ENCODE measurements at places on chromosomes 2 and 18.

GRCh38 chr2:223612501-223612900 is 10.3 kb upstream of the SCG2 start:
- no peak for DNase-seq

DNA sequence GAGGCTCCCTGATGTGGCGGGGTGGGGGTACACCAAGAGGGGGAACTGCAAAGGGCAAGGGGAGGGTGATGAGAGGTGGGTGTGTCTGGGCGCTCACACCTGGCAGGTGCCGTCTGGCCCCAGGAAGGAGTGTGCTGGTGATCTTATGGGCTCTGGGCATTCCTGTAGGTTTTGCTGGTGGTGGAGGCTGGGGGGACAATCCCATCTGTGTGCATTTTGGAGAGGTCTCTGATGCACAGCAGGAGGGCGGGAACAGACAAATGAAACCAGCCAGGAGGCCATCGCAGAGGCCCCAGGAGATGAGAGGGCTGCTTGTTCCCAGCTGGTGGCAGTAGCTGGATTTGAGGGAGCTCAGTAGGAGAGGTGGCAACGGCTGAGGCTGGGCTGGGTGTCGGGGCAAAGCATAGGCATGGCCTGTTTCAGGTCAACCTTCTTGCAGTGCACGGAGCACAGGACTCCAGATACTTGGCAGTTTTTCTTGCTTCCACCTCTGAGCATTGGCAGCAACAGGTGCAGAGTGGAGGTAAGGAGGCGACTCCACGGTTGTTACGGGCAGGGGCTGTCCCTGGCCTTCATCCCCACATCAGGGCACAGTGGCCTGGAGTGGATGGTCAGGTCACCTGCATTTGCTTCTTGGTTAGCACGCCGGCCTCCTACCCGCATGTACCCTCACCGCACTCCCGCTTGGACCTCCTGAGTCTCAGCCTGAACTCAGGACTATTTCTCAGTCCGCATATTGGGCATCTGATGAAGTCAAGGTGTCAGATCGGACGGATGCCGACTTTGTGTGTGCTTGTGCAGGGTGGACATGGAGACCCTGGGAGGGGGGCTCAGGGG is 194.2 kb upstream of the HDAC4 start:
- DNase-seq, result no peak

- no peak for DNase-seq
Observed at GRCh38 chr2:145160855-145161254, 640.9 kb upstream of the ZEB2 start.

GRCh38 chr18:49879271-49879580 is 65.9 kb upstream of the ACAA2 start:
- no peak for DNase-seq

GRCh38 chr18:64175432-64175831 is 26.5 kb upstream of the LINC00305 start:
- no peak for DNase-seq

DNA sequence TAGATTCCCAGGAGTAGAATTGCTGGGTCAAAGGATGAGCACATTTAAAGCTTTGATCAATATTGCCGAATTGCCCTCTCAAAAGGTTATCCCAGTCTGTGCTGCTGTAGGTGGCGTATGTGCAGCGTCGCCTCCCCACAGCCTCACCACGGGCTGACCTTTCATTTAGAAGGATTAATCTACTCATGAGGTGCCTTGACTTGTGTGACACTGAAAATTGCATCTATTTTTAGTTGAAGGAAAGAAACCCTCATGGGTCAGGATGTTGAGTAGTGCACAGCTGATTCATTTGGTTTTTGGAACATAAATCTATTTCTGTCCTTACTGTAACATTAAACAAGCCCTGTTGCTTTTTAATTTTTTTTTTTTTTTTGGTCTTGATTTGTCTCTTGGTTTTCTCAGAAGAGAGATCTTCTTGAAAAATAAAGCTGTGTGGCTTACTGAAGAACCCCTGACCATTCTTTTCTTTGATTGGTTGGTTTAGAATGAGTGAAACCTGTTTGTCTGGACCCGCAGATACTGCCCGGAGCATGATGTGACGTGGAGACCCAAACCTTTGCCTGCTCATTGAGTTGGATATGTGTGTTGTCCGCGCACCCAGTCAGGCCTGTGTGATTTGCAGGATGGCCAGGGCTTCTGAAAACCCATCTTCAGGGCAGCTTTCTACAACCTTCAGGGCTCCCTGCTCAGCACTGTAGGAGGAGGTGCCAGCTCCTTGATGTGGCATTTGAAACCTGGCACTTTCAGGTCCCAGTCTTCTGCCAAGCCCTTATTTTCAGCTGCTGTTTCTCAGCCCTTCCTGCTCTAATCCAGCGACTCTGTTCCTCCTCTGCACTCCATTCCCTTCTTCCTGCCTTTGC is 61.0 kb downstream of the LPIN1 start:
- DNase-seq, result peak; percentile 11

- peak; percentile 14 for DNase-seq
Observed at GRCh38 chr2:152825834-152826233, 107.4 kb downstream of the ARL6IP6 start.

GRCh38 chr2:164881524-164881923 is 39.9 kb upstream of the COBLL1 start:
- DNase-seq, result no peak

GRCh38 chr2:119772767-119773166 is 13.0 kb downstream of the PTPN4 start:
- no peak for DNase-seq

DNA sequence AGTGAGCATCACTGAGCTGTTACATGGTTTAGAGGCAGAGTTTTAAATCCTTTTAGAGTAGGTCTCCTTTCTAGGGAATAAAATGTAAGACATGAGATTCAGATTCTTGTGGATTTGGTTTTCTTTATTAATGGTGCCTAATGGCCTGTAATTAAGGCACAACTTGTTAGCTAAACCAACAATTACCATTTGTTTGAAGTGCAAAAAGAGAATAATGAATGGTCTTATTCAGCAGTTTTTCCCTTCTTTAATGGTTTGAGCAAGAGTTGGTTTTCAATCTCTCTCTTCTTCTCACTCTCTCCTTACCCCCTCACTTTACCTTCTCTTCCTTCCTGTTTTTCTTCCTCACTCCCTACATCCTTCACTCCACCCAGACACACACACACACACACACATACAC is 312.2 kb upstream of the TRIB2 start:
- no peak for DNase-seq

- DNase-seq, result no peak
Observed at GRCh38 chr2:71945603-71945959, 202.1 kb downstream of the CYP26B1 start.

GRCh38 chr18:78792094-78792493 is 187.5 kb upstream of the SALL3 start:
- DNase-seq, result no peak

DNA sequence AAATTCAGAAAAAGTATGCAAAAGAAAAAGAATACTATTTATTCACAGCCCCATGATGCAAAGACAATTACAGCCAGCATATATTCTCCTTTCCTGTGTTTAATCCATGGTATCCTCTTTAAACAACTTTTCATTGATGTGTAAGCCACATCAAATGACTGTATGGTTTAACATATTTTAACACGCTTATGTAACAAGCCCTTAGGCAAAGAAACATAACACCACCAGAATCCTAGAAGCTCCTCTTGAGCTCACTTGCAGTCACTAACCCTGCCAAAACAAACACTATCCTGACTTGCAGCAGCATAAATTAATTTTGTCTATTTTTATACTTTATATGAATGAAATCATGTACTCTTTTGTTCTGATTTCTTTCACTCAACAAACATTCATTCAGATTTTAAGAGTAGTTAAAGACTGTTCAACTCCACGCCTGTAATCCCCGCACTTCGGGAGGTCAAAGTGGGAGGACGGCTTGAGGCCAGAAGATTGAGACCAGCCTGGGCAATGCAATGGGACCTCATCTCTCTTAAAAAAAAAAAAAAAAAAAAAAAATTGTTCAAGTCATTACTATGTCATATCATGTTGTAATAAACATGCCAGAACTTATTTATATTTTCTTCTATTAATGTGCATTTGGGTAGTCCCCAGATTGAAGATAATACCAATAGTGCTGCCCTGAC is 226.3 kb downstream of the NBAS start:
- peak; percentile 39 for DNase-seq

DNA sequence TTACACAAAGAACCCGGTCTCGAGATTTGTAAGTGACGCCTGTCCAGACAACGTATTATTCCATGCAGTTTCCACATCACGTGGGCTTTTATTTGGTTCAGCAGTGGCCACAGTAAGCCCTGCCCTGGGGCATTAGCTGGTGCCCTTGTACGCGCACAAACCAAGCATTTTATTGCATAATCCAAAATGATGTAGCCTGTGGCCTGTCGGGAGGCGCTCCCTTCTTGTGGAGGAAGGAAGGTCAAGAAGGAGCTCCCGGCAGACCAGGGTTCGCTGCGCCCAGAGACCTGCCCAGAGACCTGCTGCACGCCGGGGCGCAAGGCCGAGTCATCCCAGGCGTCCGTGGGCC is 179.6 kb upstream of the ALKAL2 start:
- no peak for DNase-seq

- no peak for DNase-seq
Observed at GRCh38 chr2:48220501-48220900, 309.5 kb upstream of the STON1 start.

DNA sequence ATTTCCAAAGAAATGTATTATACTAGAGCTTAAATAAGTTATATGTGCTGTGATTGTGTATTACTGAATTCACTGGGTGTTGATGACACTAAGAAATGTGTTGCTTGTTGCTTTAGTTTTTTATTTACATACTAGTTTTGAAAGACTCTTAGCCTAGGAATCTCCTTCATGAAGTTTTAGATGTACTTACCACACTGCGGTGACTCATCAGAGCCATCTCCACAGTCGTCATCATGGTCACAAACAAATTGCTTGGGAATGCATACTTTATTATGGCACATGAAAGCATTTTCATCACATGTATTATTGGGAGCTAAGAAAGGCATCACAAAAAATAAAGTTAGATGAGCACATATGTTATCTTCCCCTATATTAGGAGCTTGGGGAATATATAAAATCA is 1624.2 kb downstream of the LRP1B start:
- DNase-seq, result peak; percentile 80

DNA sequence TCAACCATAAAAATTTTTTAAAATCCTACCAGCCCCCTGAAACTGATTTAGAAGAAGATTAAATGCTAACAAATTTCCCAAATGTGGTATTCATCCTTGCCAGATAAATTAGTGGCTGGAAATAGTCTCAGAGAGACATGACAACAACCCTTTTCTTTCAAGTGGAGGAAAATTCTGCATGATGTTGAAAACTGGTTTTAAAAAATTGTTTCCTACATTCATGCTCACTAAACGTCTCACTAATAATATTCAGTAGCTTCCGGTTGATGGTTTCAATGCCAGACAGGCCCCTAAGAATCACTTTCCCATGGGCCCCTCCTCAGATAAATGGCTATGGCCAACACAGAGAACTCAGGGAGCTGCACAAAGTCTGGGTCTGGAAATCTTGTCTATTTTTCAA is 43.2 kb downstream of the NCKAP5 start:
- no peak for DNase-seq
